ENCODE measurements at places on chromosomes 7 and 10. TPM values are rescaled to one million over a fixed set of nuclear protein-coding genes. Genes with fewer than 3 reads are reported as not detected.
A peak's percentile ranks its signal among the peaks of the same experiment; 100 is the strongest.

The PKD2L1 gene
- not detected for total RNA-seq

The ITPRID1 gene
- total RNA-seq: not detected

The GOLGA7B gene
- not detected for total RNA-seq

The CPVL gene
- not detected for total RNA-seq

The TEX47 gene
- total RNA-seq: not detected

The AKR1D1 gene
- not detected for total RNA-seq

The ALOX5 gene
- total RNA-seq: 354 TPM

The CRHR2 gene
- total RNA-seq: not detected

The ZKSCAN1 gene
- 97.4 TPM for total RNA-seq

- no peak overlapping the region for H3K27ac ChIP-seq
- no peaks in the 10 kb centered on the region for H3K36me3 ChIP-seq
- H3K4me1 ChIP-seq: no peaks in the 10 kb centered on the region
- H3K27me3 ChIP-seq: no peaks in the 10 kb centered on the region
Observed at GRCh38 chr7:27116962-27117886, 13.3 kb downstream of the HOXA4 start.

GRCh38 chr7:28112883-28113540 lies 67.6 kb downstream of the JAZF1 start:
- no peaks in the 10 kb centered on the region for H3K27me3 ChIP-seq

- peak; percentile 23 for DNase-seq
- H3K36me3 ChIP-seq: peaks cover 6% of the 10 kb centered on the region
- H3K27ac ChIP-seq: no peak overlapping the region
- no peaks in the 10 kb centered on the region for H3K27me3 ChIP-seq
- no peak overlapping the region for H3K4me3 ChIP-seq
Observed at GRCh38 chr7:26190417-26190869, 10.1 kb downstream of the HNRNPA2B1 start.

- H3K4me1 ChIP-seq: no peaks in the 10 kb centered on the region
- H3K36me3 ChIP-seq: no peaks in the 10 kb centered on the region
Observed at GRCh38 chr7:13800694-13801448, 188.6 kb downstream of the ETV1 start.

DNA sequence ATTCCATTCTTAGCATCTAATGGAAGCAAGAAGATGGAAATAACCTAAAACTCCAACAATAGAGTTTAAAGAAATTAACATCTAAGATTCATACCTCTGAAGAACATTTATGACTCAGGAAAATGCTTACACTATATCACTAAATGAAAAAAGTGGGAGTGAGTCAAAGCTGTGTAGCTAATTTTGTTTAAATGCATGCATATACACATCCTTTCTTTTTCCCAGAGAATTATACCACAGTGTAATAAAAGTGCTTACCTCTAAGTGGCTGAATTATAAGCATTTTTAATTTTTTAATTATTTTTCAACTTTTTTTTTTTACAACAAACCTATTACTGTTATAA lies 44.3 kb downstream of the CCDC71L start:
- no peaks in the 10 kb centered on the region for H3K27me3 ChIP-seq
- H3K27ac ChIP-seq: no peak overlapping the region
- no peak overlapping the region for H3K4me3 ChIP-seq
- H3K4me1 ChIP-seq: no peaks in the 10 kb centered on the region

DNA sequence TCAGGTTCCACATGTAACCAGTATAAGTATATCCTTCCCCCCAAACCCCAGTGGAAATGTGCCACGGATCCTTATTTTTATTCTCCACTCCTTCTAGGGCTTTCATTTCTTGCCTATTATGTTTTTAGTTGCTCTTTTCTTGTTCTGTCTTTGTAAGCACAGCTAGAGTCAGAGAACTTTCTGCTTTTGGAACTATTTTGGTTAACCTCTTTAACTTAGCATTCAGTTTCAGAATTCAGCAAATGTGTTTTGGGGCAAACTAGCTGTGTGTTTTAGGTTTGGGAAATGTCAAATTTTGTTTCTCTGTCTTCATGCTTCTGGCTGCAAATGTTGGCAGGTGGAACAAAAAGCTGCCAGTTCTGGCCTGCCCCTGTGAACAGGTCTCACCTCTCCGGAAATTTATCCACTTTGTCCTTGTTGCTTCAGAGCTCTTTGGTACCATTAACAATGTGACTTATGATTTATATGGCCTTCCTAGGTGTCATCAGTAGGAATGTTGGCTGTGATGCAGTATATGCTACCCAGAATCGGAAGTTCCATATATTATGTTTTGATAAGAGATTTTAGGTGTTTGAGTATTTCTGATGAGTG lies 156.1 kb downstream of the ADK start:
- H3K4me1 ChIP-seq: peaks cover 2% of the 10 kb centered on the region
- H3K36me3 ChIP-seq: no peaks in the 10 kb centered on the region
- no peak overlapping the region for H3K4me3 ChIP-seq
- H3K27me3 ChIP-seq: no peaks in the 10 kb centered on the region

GRCh38 chr7:2820508-2820934 lies 23.6 kb downstream of the GNA12 start:
- no peak overlapping the region for H3K27ac ChIP-seq
- no peaks in the 10 kb centered on the region for H3K27me3 ChIP-seq
- H3K4me1 ChIP-seq: peaks cover 51% of the 10 kb centered on the region
- DNase-seq: no peak
- H3K4me3 ChIP-seq: no peak overlapping the region

GRCh38 chr7:151205730-151206129 lies 4.6 kb downstream of the H2BK1 start:
- H3K36me3 ChIP-seq: no peaks in the 10 kb centered on the region
- H3K4me1 ChIP-seq: no peaks in the 10 kb centered on the region
- no peak overlapping the region for H3K27ac ChIP-seq
- DNase-seq: no peak
- no peak overlapping the region for H3K4me3 ChIP-seq
- no peaks in the 10 kb centered on the region for H3K27me3 ChIP-seq

- peak overlapping the region; percentile 60 for H3K27ac ChIP-seq
- peaks cover 17% of the 10 kb centered on the region for H3K4me1 ChIP-seq
- no peak for DNase-seq
- no peak overlapping the region for H3K4me3 ChIP-seq
- H3K36me3 ChIP-seq: no peaks in the 10 kb centered on the region
Observed at GRCh38 chr10:35185260-35186034, 58.8 kb downstream of the CREM start.

DNA sequence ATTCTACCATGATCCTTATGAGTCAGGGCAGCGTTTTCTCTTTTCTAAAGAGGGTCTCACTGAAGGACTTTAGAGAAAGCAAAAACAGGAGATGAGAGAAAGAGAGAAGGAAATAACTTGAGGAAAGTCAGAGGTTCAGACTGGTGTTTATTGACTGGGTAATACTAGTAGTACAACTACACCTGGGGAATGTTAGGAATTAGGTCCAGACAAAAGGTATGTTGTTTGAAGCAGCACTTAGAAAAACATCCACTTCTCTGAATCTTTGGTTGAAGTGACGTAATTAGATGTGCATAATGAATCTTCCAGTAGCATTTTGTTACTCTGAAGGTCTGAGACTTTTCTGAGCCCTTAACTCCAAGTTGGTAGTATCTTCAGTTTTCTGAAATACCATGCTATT lies 380.3 kb upstream of the LRGUK start:
- DNase-seq: no peak
- no peaks in the 10 kb centered on the region for H3K36me3 ChIP-seq
- no peaks in the 10 kb centered on the region for H3K27me3 ChIP-seq
- no peak overlapping the region for H3K27ac ChIP-seq

DNA sequence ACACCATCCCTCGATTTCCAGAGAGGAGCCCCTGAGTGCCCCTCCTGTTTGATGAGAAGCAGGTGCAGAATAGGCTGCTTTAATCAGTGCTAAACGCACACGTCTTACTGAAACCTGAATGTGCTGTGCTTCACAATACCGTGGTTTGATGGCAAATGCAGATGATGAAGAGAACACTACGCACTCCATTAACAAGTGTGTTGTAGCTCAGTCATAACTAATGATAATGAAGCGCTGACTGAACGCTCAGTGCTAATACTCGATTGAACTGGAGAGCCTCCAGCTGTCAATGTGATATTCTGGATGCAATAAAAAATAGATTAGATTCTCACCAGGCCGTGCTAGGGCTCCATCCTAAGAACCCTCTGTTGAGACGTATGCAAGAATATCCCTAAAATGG lies 279.7 kb upstream of the PLPP4 start:
- no peak overlapping the region for H3K4me3 ChIP-seq
- DNase-seq: no peak
- no peaks in the 10 kb centered on the region for H3K27me3 ChIP-seq
- no peak overlapping the region for H3K27ac ChIP-seq
- H3K36me3 ChIP-seq: no peaks in the 10 kb centered on the region

GRCh38 chr10:32241946-32242345 lies 105.0 kb downstream of the EPC1 start:
- H3K36me3 ChIP-seq: no peaks in the 10 kb centered on the region
- H3K4me1 ChIP-seq: no peaks in the 10 kb centered on the region
- no peak for DNase-seq
- H3K27me3 ChIP-seq: peaks cover 3% of the 10 kb centered on the region
- no peak overlapping the region for H3K27ac ChIP-seq
- H3K4me3 ChIP-seq: no peak overlapping the region

DNA sequence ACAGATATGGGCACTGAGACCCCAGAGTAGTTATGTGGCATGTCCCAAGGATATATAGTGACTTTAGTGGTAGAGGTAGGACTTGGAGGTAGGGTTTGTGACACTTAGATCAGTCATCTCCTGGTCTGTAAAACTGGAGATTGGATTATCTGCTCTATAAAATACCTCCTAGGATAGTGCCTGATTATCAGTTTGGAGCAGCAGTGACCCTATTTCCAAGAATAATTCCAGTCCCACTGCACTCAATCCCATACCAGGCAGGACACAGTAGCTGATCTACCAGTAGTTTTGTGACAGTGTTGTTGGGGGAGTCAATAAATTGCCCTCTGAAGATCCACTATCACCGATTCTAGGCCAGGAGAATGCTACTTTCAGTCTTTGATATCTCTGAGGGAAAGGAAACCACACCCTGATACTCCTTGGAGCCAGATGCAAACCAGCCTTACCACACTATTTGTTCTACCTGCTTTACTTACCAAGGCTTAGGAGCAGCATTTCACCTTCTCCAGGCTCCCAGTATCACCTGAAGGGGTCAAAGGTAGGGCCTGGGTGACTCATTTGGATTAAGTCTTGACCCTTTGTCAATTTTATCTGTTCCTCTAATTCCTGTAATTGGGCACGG lies 30.6 kb downstream of the KMT2E start:
- peak overlapping the region; percentile 57 for H3K27ac ChIP-seq
- no peaks in the 10 kb centered on the region for H3K27me3 ChIP-seq
- peaks cover 29% of the 10 kb centered on the region for H3K36me3 ChIP-seq

- H3K27ac ChIP-seq: no peak overlapping the region
- no peaks in the 10 kb centered on the region for H3K27me3 ChIP-seq
- H3K4me1 ChIP-seq: no peaks in the 10 kb centered on the region
- no peak for DNase-seq
Observed at GRCh38 chr10:132113206-132113605, 47.5 kb downstream of the JAKMIP3 start.

- H3K27ac ChIP-seq: no peak overlapping the region
- no peak for DNase-seq
- H3K27me3 ChIP-seq: no peaks in the 10 kb centered on the region
- H3K36me3 ChIP-seq: peaks cover 4% of the 10 kb centered on the region
- H3K4me1 ChIP-seq: peaks cover 28% of the 10 kb centered on the region
Observed at GRCh38 chr7:45021604-45022296, 21.7 kb downstream of the CCM2 start.

GRCh38 chr10:101778781-101779543 lies 3.0 kb upstream of the FGF8 start:
- peak overlapping the region; percentile 77 for H3K4me3 ChIP-seq
- no peaks in the 10 kb centered on the region for H3K36me3 ChIP-seq
- H3K4me1 ChIP-seq: peaks cover 78% of the 10 kb centered on the region
- peak; percentile 66 for DNase-seq
- no peak overlapping the region for H3K27ac ChIP-seq

- no peak overlapping the region for H3K27ac ChIP-seq
- no peak overlapping the region for H3K4me3 ChIP-seq
- DNase-seq: no peak
- no peaks in the 10 kb centered on the region for H3K27me3 ChIP-seq
- H3K36me3 ChIP-seq: no peaks in the 10 kb centered on the region
- H3K4me1 ChIP-seq: no peaks in the 10 kb centered on the region
Observed at GRCh38 chr7:125127304-125127703, 197.7 kb upstream of the POT1 start.

GRCh38 chr10:16865766-16866165 lies 48.5 kb upstream of the RSU1 start:
- no peak overlapping the region for H3K27ac ChIP-seq
- DNase-seq: no peak
- H3K4me3 ChIP-seq: no peak overlapping the region
- H3K27me3 ChIP-seq: no peaks in the 10 kb centered on the region

DNA sequence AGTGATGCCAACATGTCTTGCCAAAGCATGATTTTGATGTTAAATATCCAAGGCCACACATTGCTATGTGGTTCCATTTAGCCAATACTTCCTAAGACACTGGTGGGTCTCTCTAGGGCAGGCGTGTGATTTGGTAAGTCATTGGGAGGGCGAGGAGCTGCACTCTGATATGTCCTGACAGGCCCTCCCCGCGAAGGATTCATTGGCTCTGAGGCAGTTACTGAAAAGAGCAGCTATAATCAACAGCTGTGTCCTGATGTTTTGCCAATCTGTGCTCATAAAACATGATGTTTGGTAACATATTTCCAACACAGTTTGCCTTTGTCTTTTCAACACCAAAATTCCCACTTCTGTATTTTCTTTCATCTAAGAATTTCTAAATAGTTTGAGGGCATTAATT lies 646.7 kb downstream of the PARD3 start:
- DNase-seq: no peak
- no peaks in the 10 kb centered on the region for H3K27me3 ChIP-seq
- H3K27ac ChIP-seq: no peak overlapping the region
- H3K36me3 ChIP-seq: no peaks in the 10 kb centered on the region
- H3K4me3 ChIP-seq: no peak overlapping the region
- H3K4me1 ChIP-seq: no peaks in the 10 kb centered on the region

DNA sequence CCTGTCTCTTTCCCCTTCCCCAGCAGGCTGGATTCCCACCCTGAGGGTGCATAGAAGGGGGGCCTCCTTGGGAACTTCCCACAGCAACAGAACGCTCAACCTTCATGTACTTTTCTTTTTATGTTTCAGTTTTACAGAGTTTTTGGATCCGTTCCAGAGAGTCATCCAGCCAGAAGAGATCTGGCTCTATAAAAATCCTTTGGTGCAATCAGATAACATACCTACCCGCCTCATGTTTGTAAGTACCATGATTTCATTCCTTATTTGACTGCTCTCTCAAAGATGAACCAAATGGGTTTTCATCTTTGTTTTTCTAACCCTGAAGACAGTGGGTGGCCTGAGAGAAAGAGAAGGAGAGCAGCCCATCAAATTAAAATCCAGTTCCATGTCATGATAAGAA lies 46.7 kb downstream of the PLPP4 start:
- H3K4me1 ChIP-seq: no peaks in the 10 kb centered on the region
- no peaks in the 10 kb centered on the region for H3K36me3 ChIP-seq

- peak; percentile 65 for DNase-seq
- H3K4me1 ChIP-seq: peaks cover 72% of the 10 kb centered on the region
- peak overlapping the region; percentile 97 for H3K4me3 ChIP-seq
- H3K27me3 ChIP-seq: no peaks in the 10 kb centered on the region
Observed at GRCh38 chr7:50310361-50310760, 5.8 kb downstream of the IKZF1 start.

DNA sequence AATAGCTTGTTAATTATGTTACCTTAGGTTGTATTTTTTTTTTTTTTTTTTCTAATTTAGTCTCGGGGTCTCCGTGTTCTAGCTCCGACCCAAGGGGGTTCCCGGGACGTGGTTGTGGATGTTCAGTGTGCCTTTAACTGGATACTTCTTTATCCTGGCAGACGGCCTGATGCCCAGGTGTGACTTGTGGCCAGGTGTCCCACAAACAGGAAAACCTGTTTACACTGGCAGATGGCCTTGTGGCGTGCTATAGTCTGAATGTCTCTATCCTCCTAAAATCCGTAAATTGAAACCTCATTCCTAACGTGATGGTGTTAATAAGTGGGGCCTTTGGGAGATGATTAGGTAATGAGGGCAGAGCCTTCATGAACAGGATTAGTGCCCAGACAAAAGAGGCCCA lies 546.4 kb upstream of the C7orf33 start:
- no peaks in the 10 kb centered on the region for H3K36me3 ChIP-seq
- no peak for DNase-seq

Data from B cell (primary cell).